H4 (cell line): ENCODE measurements at places on chromosomes 5 and 9.

DNA sequence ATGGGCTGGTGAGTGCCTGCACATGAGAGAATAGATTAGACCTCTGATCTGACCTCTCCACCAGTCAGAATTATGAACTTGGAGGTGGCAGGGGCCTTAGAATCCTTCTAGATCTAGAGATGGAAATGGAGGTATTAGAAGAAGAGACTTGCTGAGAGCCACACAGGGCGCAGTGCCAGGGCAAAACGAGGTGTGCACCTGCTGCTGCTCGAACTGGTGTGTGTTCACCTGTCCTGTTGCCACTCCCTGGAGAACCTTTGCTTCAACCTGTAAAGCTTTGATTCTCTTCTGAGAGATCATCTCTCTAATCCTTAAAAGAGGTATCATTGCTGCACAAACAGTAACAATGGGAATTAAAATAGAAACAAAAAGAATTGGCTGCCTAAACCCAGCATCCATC, 24.9 kb downstream of the FRMPD1 start:
- DNase-seq = no peak

DNA sequence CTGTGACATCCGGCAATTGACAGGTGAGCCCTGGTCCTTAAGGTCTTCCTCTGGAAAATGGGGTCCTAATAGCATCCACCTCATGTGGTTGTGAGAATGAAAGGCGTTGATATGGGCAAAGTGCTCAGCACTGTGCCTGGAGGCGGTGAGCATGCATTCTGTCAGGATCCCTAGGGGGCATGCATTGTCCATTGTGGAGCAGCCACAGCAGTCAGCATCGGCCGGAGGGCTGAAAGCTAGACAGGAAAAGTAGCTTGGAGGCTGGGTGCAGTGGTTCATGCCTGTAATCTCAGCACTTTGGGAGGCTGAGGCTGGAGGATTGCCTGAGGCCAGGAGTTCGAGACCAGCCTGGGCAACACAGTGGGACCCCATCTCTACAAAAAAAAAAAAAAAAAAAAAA, 122.2 kb downstream of the LHX2 start:
- no peak for DNase-seq

DNA sequence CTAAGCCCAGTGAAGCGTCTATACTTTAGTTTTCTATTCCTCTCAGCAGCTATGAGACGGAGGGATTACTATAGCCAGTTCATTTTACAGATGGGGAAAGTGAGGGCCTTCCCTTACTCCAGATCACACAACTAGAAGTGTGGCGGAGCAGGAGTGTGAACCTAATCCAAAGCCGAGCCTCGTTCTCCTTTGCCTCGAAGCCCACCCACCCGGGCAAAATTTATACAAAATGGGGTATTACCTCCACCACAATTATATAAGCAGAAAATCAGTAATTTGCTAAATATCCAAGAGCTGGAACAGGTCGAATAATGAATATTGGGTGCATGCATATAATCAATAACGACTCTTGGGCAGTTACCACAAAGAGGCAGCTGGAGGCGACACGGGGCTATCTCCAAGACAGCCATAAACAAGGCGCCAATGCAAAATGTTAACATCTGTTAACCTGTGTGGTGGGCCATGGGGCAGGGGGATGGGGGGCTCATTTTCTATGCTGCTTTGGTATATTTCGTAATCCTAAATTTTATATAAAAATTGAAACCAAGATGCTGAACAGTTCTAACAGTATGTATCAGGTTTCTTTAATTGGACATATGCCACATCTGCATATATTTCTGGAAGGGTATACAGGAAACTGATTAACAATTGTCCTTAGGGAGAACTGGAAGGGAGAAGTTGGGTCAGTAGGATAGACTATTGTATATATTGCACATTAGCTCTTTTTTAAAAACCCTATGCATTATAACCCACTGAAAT, 1.2 kb upstream of the RNF44 start:
- DNase-seq = no peak

GRCh38 chr5:75472973-75473372, 38.5 kb downstream of the CERT1 start:
- no peak for DNase-seq

DNA sequence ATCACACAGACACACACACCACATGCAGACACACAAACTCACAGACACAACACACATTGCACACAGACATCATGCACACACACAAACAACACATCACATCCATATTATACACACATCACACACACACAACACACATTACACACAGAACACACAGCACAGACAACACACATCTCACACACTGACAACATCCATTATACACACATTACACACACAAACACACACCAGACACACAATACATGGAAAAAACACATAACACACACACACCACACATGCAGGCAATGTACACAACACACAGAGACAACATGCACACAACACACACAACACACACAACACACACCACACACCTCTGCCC, 4.8 kb upstream of the CCDC187 start:
- DNase-seq = no peak

DNA sequence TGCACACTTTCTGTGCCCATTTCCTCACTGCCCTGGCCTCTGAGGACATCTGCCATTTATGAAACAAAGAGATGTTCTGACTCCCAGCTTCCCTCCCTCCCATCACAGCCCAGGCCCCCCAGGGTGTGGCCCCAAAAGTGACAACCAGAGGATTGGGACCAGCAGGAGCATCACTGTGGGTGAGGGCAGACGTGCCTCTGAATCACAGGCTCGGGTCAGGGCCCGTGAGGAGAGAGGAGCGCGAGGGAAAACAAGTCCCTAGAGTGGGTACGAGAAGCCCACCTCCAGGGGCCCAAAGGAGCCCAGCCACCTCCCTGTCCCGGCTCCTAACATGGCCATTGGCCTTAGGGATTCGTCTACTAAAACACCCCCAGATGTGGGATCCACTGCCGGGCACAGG, 138.0 kb upstream of the FSTL4 start:
- no peak for DNase-seq

GRCh38 chr9:3455094-3455493, 70.7 kb downstream of the RFX3 start:
- no peak for DNase-seq

- DNase-seq = no peak
Measured at GRCh38 chr9:126642010-126642744, 28.4 kb downstream of the LMX1B start.

GRCh38 chr9:70589571-70590314, 175.3 kb upstream of the KLF9 start:
- DNase-seq = no peak

- DNase-seq = peak; percentile 63
Measured at GRCh38 chr5:55994495-55994997, at the start of gene IL6ST. Gene IL6ST (minus strand): TSS chr5:55994963. CDS start chr5:55976278, 18,685 bp downstream.

DNA sequence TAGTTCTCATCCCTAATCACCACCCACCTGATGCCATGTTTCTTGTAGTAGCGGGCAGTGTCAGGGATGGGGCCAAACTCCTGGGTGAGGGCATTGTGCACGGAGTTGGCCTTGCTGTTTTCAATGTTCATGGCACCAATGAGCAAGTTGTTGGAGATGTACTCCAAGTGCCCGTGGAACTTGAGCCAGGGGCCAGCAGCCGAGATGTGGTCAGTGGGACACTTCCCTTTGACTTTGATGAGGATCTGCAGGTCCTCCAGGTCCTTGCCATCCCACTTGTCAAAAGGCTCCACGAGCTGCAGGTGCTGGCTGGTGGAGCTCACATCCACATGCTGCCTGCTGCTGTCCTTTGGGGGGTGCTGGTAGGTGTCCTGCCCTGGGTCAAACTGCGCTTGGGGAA, 162.2 kb upstream of the SV2C start:
- no peak for DNase-seq

GRCh38 chr9:134575103-134575900, 66.3 kb upstream of the COL5A1 start:
- no peak for DNase-seq
